Fibroblast of upper back skin (primary cell): ENCODE measurements at places on chromosomes 1 and 21.

DNA sequence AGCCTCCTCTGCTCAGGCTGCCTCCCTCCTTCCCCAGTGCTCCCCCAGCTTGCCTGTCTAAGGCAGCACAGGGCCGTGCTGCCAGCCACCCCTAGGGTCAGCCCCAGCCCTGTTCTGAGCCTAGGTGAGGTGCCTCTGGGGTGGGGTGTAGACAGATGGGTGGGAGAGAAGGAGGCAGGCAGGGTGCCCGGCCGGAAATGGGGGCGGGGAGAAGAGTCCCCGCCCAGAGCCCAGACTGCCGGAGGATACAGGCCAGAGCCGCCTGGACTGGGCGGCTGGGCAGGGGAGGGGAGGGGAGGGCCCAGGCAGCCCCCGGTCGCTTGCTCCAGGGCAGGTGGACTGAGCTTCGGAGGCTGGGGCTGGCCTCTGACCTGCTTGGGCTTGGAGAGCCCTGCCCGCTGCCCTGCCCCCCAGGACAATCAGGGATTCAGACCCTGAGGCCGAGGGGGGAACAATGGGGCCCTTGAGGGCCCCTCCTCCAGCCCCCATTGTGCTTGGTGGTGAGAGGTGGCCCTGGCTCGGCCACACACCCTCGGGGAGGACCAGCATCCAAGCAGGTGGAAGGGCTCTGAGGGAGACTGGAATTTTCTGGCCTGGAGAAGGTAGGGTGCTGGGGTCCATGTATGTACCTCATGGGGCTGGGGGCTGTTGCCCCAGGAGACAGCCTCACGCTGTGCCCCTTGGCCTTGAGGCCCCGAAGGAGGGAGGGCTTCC, at the start of gene GJC2:
TSS of gene GJC2 (plus strand) at position 525 of the 714 bp plus-strand sequence. CDS start 7,829 bp downstream, outside the sequence.
- DNase-seq = no peak

- DNase-seq = no peak
Measured at GRCh38 chr1:11701551-11701961, 10.0 kb downstream of the DRAXIN start.

DNA sequence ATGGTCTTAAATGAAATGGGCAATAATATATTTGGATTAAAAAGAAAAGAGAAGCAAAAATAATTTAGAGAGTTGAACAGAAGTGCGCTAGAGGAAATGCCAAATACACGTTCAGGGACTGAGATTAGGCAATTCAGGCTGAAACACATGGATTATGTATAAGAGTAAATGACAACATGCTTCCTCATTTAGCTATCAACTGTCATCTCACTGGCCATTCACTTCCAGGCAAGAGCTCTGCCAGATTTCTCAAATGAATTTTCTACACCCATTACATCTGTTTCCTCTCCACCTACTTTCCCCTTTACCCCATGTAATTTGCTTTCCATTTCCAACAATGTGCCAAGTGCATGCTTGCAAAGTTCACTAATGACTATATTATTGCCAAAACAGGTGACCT, 582.4 kb downstream of the LTN1 start:
- DNase-seq = no peak

GRCh38 chr1:228145463-228146416, 4.0 kb upstream of the GJC2 start:
- no peak for DNase-seq

DNA sequence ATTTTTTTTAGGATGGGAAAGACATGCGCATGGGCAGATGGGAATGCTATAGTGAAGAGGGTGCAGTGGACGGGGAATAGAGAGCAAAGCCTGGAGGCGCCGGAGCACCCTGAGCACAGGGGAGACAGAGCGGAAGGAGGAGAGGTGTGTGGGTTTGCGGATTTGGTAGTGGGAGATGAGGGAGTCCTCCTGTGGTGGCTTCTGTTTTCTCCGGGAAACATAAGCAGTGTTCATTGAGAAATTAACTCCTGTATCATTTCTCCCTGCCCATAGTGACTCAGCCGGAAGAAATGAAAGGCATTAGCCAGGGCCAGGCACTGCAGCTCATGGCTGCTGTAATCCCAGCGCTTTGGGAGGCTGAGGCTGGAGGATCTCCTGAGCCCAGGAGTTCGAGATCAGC, 4.7 kb upstream of the PTPRF start:
- peak; percentile 73 for DNase-seq

GRCh38 chr1:153217212-153217611, at the start of gene PRR9:
Gene PRR9, plus strand, starts transcription at chr1:153217584. Its CDS starts 561 bp downstream, at chr1:153218145.
- no peak for DNase-seq

DNA sequence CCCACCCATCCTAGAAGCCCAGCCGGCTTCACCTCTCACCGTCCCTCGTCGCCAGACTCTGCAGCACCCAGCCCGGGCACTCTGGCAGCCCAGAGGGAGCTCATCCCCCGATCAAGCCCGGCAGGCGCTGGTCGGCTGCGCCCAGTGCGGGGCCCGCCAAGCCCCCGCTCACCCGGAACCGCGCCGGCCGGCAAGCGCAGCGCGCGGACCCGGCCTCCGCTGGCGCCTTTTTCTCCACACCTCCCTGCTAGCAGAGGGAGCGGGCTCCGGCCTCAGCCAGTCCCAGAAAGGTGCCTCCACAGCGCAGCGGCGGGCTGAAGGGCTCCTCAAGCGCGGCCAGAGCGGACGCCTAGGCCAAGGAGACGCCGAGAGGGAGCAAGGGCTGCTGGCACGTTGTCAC, 2023.3 kb downstream of the NCAM2 start:
- DNase-seq = no peak

- DNase-seq = no peak
Measured at GRCh38 chr1:10675813-10676212, 120.6 kb downstream of the CASZ1 start.

GRCh38 chr1:247241691-247242090, 14.2 kb upstream of the VN1R5 start:
- no peak for DNase-seq

- no peak for DNase-seq
Measured at GRCh38 chr1:25484096-25484495, 53.4 kb downstream of the MACO1 start.

GRCh38 chr21:42704861-42705260, 51.4 kb downstream of the PDE9A start:
- DNase-seq = no peak

DNA sequence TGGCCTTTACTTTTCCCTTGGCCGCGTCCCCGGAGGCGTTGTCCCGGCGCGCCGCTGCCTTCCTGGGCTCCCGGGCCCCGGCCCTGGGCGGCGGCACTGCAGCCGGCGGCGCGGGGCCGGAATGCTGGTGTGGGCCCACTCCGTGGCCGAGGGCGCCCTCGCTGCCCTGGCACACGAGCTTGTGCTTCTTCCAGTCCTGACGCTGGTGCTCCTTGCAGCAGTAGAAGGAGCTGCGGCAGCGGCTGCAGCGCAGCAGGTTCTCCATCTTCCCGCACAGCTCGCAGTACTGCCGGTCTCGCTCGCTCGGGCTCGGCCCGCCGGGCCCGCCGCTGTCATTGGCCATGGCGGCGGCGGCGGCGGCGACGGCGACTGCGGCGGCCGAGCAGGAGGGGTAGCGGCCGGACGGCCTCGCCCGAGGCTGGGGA, 529 bp downstream of the EGLN1 start:
- peak; percentile 28 for DNase-seq

DNA sequence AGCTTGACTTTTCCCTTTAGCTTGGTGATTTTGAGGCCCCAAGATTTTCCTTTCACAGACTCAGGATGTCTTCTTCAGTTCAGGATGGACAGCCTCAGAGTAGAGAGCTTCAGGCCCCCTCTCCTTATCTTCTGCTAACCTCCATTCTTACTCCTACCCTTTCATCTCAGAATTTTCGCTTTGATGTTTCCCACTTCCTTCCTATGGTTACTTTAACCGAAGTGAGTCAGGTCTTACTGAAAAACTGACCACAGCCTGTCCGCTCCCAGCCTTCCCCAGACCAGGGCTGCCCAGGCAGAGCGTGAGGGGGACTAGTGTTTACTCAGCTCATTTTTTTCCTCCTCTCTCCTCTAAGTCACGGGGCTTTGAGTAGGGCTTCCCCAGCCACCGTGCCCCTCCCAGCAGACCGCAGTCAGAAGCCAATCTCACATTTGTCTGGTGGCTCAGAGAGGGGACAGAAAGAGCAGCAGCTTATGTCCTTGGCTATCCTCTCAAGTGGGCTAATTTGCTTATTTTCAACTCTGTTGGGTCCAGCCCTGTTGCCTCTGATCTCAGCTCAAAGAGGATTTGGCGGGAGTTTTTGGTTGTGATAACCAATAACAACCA, 4.2 kb upstream of the IL19 start:
- peak; percentile 72 for DNase-seq

DNA sequence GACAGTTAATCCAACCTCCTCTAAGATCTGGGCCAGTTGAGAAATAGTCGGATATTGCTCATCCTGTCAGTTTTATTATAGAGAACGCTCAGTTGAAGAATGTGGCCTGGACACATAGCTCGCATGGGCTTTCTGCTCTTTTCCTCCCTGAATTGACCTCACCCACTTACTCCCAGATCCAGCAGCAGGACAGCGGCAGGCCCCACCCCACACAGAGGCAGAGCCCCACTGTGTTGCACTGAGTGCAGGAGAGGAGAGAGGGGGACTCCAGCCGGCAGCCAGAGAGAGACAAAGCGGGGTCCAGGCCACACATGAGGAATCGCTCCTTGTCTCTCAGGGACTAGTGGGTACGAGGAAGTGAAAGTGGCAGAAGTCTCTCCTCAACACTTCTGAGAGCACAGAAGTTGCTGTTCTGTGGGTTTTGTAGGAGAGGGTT, 78.6 kb downstream of the LAMC1 start:
- DNase-seq = peak; percentile 7

DNA sequence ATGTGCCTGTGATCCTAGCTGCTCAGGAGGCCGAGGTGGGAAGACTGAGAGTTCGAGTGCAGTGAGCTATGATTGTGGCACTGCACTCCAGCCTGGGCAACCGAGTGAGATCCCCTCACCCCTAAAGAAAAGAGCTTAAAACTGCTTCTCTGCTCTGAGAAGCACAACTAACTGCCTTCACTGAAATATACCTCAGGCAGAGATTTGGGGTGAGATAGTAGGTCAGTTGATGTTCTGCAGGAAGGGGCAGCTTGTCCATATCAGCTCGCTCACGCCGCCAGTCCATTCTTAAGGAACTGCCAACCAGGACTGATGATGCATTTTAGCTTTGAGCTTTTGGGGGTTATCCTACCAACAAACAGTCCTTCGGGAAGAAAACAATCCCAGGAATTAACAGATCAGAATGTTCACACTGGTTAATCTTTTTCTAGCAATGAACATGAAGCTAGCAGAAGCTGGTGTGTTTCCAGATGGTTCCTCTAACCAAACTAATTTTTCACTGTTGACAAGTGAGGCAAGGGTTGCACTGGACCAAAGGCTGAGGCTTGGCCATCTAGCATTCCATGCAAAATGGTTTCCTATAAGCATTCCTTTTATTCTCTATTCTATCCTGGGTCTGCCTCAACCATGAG, 31.6 kb downstream of the LHX4 start:
- peak; percentile 26 for DNase-seq

- DNase-seq = no peak
Measured at GRCh38 chr1:81459043-81459442, 341.7 kb upstream of the ADGRL2 start.

DNA sequence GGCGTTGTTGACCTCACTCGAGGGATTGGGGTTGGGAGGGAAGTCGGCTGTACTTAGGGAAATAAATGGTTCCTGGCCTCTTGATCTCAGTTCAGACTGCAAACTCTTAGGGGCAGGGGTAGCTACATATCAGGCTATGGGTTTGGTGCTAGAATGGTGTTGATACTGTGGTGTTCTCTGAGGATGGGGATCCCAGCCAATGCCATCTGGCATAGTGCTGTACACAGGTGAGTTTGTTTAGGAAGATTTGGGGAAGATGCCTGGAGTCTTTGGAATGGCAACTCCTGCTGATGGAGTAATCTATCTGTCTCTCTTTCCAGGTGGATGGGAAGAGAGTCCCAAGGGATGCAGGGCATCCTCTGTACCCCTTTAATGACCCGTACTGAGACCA, 14.3 kb upstream of the NASP start:
- DNase-seq = no peak

- no peak for DNase-seq
Measured at GRCh38 chr1:211697356-211697755, 21.9 kb upstream of the NEK2 start.

GRCh38 chr1:228490120-228491078, 3.2 kb downstream of the RNF187 start:
- peak; percentile 83 for DNase-seq

GRCh38 chr1:8854240-8854639, 24.2 kb downstream of the ENO1 start:
- DNase-seq = no peak

- no peak for DNase-seq
Measured at GRCh38 chr1:182315167-182315556, 76.4 kb downstream of the GLUL start.

- peak; percentile 86 for DNase-seq
Measured at GRCh38 chr1:33762109-33762830, 101.6 kb upstream of the HMGB4 start.
